ENCODE measurements at places on chromosomes 12 and 14. TPM values are rescaled to one million over a fixed set of nuclear protein-coding genes. Genes with fewer than 3 reads are reported as not detected.

Gene GALNT9
- total RNA-seq = not detected

Gene PPP1R13B
- 107 TPM for total RNA-seq

Gene WSCD2
- 0.97 TPM for total RNA-seq

Gene OAS2
- total RNA-seq = 3.7 TPM

Gene BBOF1
- 2.3 TPM for total RNA-seq

Gene YEATS4
- total RNA-seq = 10.3 TPM

Gene ITGA7
- total RNA-seq = 437 TPM

DNA sequence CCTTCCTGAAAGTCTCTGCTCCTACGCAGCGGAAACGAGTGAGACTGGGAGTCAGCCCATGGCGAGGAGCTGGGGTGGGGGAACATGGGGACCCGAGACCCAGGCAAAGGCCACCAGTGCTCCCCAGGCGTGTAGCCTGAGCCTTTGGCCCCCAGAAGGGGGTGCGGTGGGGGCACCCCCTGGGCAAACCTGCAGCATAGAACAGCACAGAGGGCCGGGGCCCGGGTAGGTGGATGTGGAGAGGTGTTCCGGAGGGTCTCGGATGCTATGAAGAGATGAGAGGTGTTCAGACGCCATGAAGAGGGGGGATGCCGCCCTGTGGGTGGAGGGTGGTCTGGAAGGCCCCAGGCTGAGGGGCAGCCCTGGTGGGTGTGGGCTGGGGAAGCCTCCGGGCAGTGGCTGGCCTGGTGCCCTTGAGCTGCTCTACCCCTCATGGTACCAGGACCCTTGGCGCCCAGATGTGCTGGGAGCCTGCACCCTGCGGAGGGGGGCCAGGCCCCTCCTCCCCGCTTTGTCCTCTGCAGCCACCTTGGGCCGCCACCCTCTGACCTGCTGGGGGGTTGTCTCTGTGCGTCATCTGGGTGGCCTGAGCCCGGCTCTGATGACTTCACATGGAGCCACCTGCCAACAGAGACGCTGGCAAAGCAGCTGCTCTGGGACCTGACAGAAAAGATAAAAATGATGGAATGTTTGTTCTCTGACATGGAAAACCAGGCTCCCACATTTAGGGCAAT, 83.4 kb downstream of the KIF26A start:
- no peak for DNase-seq

DNA sequence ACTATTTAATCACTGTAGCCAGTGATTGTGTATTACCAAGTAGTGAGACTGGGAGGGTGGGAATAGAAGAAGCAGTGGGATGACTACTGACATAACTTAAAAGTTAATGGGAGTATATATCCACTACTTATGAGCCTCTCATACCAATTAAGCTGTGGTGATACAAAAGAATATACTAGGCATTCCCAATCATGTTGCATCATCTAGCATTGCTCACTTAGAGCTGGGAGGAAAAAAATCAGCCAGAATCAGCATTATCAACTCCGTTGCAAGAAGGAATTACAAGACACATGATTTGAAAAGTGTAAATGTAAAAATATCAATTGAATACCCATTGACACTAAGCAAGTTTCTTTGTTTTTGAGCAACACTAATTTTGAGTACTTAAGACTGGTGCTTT, 745 bp upstream of the PPP1R36 start:
- DNase-seq = no peak

- DNase-seq = no peak
Observed at GRCh38 chr12:6450091-6450868, 1.6 kb upstream of the TAPBPL start.
